MV-4-11 (cell line): ENCODE measurements at places on chromosomes 4 and X.

DNA sequence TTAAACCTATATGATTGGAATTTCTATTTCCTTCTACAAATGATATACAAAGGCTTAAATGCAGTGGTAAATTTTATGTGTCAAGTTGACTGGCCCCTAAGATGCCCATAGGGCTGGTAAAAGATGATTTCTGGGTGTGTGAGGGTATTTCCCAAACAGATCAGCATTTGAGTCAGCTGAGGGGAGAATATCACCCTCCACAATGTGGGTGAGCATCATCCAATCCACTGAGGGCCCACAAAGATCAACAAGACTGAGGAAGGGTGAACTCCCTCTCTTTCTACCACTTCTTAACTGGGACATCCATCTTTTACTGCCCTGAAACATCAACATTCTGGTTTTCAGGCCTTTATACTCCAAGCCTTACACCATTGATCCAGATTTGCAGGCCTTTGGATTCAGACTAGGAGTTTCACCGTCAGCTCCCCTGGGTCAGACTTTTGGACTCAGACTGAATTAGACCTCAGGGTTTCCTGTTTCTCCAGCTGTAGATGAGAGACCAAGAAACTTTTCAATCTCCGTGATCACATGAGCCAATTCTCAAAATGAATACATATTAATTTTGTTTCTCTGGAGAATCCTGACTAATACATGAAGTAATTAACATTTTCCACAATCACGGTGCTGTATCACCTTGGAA, 1020.7 kb upstream of the SLIT2 start:
- no peak for DNase-seq

GRCh38 chr4:75545526-75545925, 10.3 kb upstream of the ODAPH start:
- DNase-seq: no peak

- peak; percentile 15 for DNase-seq
These were observed 56.3 kb downstream of the PKD2 start for GRCh38 chr4:88063634-88064296.

- DNase-seq: peak; percentile 21
These were observed at the start of gene FAM114A1 for GRCh38 chr4:38867478-38868058. TSS of gene FAM114A1 (plus strand) at chr4:38867806. CDS start at chr4:38878079, 10,273 bp downstream.

- DNase-seq: peak; percentile 9
These were observed 13.1 kb downstream of the TCEAL7 start for GRCh38 chrX:103343105-103343504.

GRCh38 chr4:55078987-55079386, 46.4 kb downstream of the KDR start:
- no peak for DNase-seq

- DNase-seq: no peak
These were observed 27.2 kb downstream of the LRIT3 start for GRCh38 chr4:109875106-109875505.

- no peak for DNase-seq
These were observed 15.9 kb downstream of the LINC00632 start for GRCh38 chrX:140725500-140725899.

DNA sequence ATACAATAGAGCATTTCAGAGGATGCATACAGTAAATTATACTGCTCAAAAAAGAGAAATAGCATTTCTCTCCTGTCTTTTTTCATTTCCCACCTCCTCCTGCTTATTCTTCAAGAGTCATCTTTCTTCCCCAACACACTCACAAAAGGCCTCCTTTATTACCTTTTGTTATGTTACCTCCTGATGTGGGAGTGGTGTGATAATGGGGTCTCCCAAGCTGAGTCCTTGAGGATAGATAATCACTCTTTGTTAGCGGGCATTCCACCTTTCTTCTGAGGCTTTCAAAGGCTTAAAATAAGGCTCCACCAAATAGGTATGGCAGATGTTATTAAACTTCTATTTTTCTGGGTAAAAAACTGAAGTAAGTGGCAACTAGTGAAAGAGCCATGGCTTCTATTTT, 159.8 kb downstream of the CPEB2 start:
- DNase-seq: no peak

- no peak for DNase-seq
These were observed at the start of gene FAM47E for GRCh38 chr4:76251441-76252270. TSS of gene FAM47E (plus strand) at chr4:76251721. CDS start at chr4:76251747, 26 bp downstream.

- no peak for DNase-seq
These were observed 107.1 kb downstream of the NSUN7 start for GRCh38 chr4:40856840-40857362.

GRCh38 chr4:117889978-117890377, 144.3 kb upstream of the NDST3 start:
- no peak for DNase-seq

DNA sequence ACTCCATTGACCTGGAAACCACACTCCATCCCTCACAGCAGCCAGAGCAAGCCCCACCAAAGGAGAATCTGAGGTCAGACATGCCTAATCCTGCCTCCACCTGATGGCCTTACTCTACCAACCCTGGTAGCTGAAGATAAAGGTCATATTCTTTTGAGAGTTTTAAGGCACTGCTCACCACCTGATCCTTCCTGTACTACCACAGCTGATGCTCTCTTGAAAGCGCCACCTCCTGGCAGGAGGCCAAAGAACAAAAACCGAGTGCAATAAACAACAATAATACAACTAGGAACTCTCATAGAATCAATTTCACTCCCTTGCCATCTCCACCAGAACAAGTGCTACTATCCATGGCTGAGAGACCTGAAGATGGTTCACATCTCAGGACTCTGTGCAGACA, 301.6 kb downstream of the NAF1 start:
- no peak for DNase-seq

GRCh38 chrX:49282647-49283011, 13.0 kb downstream of the PPP1R3F start:
- DNase-seq: no peak

- DNase-seq: no peak
These were observed 27.7 kb downstream of the MANBA start for GRCh38 chr4:102733084-102733483.

- DNase-seq: no peak
These were observed 110.2 kb upstream of the ADRA2C start for GRCh38 chr4:3655963-3656362.

DNA sequence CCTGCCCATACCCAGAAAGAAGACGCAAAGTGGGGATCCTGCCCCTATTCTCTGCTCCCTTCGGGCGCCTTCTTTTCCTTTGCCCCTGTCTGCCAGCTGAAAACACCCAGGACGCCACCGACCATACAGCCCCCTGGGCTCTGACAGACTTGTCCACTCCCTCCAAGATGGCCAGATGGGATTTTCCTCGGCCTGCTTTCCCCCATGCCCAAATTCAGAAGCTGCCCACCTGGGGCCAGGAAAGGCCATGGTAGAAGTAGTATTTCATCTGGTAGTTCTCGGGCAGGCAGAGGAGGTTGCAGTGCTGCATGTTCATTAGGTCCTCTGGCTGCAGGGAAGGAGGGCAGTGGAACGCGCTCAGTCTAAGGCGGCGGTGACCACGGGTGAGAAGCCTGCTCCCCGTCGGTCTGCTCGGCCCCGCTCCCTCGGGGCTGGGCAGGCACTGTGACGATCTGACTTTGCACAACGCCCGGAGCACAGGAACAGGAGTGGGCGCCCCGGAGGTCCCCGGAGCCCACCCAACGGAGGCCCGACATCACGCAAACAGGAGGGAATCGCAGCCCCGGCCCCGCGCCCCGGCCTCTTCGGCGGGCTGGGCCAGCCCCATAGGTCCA, 582 bp downstream of the NAA10 start:
- DNase-seq: no peak

DNA sequence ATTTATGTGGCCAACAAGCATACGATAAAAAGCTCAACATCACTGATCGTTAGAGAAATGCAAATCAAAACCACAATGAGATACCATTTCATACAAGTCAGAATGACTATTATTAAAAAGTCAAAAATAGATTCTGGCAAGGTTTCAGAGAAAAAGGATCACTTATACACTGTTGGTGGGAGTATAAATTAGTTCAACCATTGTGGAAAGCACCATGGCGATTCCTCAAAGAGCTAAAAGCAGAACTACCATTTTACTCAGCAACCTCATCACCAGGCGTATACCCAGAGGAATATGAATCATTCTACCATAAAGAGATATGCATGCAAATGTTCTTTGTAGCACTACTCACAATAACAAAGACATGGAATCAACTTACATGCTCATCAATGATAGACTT, 478.7 kb upstream of the GALNTL6 start:
- no peak for DNase-seq

- peak; percentile 61 for DNase-seq
These were observed 2.9 kb downstream of the OTUD4 start for GRCh38 chr4:145177511-145177905.

- DNase-seq: no peak
These were observed 220.4 kb upstream of the AGTR2 start for GRCh38 chrX:115949900-115950822.

- peak; percentile 40 for DNase-seq
These were observed 313.6 kb upstream of the DDX53 start for GRCh38 chrX:22686138-22686541.

DNA sequence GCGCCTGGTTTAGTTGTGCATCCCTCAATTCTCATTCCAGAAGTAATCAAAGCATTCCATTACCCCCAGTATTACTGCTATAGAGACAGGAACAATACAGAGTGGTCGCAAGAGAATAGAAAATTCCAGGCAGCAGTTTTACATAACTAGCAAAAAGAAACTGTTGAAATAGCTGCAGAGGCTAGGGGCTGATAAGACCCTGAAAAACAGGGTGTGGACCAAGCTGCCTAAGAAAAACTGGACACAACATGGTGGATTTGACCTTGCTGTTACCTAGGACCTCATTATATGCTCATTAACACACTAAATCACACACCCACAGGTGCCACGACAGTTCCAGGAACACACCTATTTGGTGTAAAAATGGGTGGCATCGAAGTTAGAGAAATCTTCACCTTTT, 15.4 kb downstream of the EPGN start:
- DNase-seq: no peak

GRCh38 chrX:127259742-127260141, 440.2 kb downstream of the PRR32 start:
- DNase-seq: no peak

DNA sequence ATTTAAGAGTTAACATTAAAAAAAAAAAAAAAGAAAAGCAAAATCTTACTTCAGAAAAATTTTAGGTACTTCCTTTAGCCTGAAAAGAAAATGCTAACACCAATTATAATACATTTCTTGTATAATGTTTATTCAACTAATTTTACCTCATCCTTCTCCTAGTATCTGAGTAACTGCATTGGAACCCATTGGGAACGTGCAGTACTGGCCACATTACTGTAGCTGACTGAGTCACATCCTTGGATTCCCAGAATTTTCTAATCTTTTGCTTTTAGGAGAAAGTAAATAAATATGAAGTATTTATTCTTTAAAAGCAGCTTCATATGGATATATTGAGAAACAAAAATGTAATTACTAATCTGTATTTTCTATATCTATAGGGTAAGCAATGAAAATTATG, 82.6 kb upstream of the SLITRK2 start:
- no peak for DNase-seq

DNA sequence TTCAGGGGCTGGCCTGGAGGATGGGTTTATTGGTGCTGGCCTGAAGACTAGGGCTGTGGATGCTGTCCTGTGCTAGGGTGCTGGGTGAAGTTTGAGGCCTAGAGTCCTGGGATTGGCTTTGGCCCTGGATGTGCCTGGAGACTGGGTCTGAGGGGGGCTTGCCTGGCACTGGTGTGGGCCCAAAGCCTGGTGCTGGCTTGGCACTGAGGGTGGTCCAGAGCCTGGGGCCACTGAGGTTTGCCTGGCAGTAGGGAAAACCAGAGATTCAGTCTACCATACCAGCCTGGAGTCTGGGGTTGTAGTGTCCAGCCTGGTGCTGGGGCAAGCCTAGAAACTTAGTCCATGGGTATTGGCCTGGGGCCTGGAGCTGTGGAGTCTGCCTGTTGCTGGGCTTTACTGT, 16.6 kb downstream of the BMP15 start:
- no peak for DNase-seq

DNA sequence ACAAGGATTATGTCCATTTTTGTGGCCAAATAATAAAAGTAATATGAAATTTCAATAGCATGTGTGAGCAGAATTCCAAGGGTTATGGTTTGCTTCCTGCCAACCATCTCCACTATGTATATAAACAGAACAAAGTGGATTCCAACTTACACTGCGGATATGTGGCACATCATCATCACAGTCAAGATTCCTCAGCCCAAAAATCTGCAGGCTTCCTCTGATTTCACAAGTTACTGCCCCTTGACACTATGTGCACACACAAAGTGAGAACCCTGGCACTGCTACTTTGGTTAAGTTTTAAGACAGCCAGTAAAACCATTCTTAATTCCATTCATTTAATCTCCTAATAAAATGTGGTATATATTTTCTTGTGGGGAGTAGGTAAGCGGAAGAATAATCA, 76.4 kb downstream of the LEF1 start:
- no peak for DNase-seq

GRCh38 chr4:163603257-163603656, 108.8 kb downstream of the TMA16 start:
- DNase-seq: no peak

DNA sequence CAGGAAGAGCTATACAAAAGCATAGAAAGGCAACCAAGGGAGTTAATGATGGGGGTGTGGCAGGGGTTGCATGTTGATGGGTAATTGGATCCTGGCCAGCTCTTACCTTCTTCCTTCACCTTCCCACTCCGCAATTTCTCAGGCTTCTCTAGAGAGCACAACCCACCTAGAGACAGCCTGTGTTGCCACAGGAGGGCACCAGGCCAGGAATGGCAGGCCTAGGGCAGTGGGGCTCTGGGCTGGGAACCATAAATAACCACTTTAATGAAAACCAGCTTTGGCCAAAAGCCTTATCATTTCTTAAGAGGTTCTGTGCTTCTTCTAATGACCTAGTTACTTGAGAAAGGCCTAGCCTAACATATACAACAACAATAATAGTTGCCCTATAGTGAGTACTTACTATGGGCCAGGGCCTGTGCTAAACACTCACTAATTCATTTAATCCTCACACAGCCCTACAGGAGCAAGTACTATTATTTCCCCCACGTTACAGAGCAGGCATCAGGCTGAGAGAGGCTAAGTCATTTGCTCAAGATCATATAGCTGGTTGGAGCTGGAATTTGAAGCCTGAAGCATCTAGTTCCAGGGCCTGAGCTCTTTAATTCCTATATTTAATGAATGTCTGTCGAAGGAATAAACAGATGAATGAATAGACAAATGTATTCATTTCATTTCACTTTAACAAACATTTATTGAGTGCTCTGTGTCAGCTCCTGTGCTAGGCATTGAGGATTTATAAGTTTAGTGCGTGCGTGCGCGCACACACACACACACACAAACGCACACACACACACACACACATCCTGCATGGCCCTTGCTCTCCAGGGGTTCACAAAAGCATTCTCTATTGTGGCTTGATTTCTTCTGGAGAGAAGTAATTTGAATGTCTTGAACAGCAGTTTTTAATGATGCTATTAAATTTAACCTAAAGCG, 66.8 kb downstream of the RTL9 start:
- no peak for DNase-seq

DNA sequence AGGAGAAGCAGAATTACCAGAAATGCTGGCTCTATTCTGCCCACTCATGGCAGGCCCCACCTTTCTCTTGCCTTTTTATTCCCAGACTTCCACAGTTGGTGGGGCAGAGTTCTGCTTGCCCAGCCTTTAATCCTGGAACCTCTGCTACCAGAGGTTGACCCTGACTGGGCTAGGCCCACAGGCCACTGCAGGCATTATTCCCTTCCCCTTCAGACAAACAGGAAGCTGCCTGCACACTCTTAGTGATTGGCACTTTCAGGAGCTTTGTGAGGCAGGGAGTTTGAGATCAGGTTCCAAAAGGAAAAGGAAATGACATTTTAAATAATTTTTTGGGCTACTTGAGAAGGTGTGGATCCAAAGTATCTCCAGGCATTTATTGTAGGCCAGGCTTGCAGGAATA, 18.8 kb downstream of the MSN start:
- DNase-seq: no peak
